ENCODE measurements at places on chromosomes 4 and X.

DNA sequence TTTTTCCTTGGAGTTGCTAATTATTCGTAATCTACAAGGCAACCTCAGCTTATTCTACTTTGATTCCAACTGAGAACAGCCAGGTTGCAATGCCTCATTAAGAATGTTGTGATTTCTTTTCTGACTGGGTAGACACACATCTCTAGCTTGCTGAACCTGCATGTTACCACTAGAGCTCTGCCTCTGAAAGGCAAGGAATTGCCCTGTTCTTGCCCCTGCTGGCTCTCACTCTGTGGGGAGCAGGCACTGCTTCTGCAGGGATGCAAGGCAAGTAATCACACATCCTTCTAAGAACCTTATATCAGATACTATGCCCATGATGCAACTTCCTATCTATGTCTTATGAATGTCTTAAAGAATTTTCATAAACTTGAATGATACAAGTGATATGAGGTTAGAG lies 503.2 kb downstream of the PACRGL start:
- no peak for DNase-seq

GRCh38 chr4:168662297-168662984 lies 165.6 kb downstream of the PALLD start:
- no peak for DNase-seq

DNA sequence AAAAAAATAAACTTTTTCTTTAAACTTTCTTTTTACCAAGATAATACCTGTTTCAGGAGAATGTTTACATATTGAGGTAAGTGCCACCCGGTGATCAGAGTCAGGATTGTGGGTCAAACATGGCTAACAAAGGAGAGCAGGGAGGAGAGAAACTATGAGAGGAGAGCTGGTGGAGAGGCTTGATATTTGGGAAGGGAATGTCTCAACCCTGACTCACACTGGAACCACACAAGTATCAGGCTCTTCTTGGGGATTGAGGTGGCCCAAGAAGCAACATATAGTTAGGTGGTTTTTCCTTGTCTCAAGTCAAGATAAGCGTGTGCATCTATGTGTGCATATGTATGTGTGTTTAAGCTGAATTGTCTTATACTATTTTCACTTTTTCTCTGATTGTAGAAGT lies 6.7 kb downstream of the TCEAL1 start:
- DNase-seq, result no peak

DNA sequence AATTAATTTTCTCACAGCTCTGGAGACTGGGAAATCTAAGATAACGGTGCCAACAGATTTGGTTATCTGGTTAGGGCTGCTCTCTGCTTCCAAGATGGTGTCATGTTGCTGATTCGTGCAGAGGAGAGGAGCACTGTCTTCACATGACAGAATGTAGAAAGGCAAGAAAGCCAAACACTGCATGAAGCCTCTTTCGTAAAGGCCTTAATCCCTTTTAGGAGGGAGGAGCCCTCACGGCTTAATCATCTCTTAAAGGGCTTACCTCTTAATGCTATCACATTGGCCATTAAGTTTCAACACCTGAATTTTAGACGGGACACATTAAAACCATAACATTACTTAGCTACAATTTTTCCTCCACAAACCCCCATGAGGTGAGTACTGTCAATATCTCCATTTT lies 174.1 kb downstream of the COX18 start:
- no peak for DNase-seq

DNA sequence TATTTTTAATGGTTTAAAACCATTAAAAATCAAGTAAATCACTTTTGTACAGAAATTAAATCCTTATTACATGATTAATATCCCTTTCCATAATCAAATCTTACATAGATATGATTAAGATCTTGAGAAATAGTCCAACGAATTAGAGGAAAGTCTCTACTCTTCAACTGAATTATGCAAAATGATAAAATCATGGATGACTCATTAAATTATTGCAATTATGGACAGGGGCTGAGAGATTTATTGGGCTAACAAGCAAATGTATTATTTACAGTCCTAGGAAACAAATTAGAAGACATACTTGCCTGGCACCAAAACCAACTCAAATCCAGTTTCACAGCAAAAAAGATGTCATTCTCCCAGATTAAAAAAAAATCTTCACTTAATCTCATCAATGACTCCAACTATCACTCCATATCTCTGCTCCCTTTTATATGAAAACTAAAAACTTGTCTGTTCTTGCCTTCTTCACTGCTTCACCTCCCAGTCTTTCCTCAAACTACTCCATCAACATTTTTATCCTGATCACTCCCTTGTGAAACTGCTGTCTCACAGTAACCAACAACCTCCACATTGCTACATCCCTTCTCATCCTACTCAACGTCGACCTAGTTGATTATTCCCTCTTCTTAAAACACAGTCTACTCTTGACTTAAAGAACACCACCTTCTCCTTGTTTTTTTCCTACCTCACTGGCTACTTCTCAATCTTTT lies 18.4 kb upstream of the DDX60 start:
- DNase-seq, result no peak

DNA sequence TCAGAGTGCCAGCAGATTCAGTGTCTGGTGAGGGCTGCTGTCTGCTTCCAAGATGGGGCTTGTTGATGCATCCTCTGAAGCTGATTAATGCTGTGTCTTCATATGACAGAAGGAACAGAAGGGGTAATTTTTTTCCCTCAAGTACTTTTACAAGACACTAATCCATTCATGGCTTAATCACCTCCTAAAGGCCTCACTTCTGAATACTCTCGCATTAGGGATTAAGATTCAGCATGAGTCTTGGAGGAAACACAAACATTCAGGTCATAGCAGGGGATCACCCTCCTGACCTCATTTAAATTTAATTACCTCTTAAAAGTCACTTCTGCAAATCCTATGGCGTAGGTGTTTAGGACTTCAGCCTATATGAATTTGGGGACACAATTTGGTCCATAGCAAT lies 1145.5 kb upstream of the PCDH10 start:
- DNase-seq, result no peak
